ENCODE measurements at places on chromosomes 6 and 20. TPM values are rescaled to one million over a fixed set of nuclear protein-coding genes. Genes with fewer than 3 reads are reported as not detected.

DNA sequence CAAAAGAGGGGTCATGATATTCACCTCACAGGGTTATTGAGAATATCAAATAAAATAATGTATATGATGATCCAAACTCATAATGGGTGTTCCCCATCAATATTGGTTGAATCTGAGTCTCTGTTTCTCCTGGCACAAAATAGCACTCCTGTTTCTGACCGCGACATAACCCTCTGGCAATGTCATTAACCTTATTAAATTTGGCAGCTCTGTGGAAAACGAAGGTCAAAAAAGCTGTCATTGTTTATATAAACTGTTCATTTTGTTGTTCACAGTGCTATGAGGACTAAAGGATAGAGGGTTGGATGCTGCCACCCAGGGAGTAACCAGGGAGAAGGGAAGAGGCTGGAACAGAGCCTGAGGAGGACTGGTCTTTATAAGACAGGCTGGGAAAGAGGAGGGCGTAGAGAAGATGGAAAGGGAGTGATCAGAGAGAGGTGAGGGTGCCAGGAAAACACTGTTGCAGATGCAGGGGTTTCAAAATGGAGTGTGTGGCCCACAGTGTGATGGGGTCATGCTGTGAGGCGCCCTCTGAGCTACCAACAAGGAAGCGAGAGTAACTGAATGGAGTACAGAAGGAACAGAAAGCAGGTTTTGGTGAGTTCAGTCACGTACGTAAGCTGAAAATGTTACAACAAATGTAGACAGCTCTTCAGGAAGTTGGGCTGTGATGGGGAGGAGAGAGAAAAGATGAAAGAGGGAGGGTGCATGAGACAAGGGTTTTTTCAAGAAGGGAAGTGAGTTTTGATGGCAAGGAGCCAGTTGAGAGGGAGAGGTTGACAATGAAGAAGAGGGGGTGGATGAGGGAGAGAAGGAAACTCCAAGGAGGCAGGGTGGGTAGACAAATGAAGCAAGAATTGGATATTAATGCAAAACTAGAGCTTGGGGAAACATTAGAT is 251.6 kb upstream of the TAB2 start:
- H3K27me3 ChIP-seq: no peaks in the 10 kb centered on the region
- H3K36me3 ChIP-seq: no peaks in the 10 kb centered on the region
- DNase-seq: no peak
- peaks cover 9% of the 10 kb centered on the region for H3K4me1 ChIP-seq

DNA sequence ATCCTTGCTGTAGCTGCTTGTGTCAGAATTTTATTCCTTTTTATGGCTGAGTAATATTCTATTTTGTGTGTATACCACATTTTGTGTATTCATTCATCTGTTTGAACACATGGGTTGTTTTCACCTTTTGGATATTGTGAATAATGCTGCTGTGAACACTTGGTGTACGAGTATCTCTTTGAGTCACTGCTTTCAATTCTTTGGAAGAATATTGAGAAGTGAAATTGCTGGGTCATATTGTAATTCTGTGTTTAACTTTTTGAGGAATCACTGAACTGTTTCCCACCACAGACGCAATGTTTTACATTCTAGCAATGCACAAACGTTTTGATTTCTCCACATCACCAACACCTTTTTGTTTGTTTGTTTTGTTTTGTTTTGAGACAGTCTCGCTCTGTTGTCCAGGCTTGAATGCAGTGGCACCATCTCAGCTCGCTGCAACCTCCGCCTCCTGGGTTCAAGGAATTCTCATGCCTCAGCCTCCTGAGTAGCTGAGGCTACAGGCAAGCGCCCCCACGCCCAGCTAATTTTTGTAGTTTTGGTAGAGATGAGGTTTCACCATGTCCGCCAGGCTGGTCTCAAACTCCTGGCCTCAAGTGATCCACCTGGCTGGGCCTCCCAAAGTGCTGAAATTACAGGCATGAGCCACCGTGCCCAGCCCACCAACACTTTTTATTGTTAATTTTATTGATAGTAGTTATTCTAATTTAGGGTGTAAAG is 21.7 kb downstream of the CPXM1 start:
- H3K36me3 ChIP-seq: no peaks in the 10 kb centered on the region
- H3K4me1 ChIP-seq: no peaks in the 10 kb centered on the region
- H3K4me3 ChIP-seq: no peak overlapping the region
- no peak overlapping the region for H3K27ac ChIP-seq

PLCB1 gene
- 72.9 TPM for total RNA-seq

FAM135A gene
- total RNA-seq: 21.2 TPM

DNA sequence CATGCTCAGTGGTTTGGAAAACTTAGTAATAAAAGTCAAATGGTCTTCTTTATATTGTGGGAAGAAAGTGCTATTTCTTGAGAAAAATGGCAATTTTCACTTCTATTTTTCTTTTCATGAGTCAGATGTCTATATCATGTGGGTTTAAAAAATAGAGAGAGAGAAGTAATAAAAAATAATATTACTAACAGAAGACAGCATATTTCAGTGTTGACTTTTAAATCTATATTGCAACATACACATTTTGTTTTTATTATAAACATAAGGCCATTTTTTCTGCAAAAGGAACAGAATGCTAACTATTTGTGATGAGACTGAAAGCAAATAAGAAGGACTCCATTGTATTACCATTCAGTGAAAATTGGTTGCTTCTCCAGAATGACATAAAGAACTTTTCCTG is 135.1 kb upstream of the CNR1 start:
- no peaks in the 10 kb centered on the region for H3K27me3 ChIP-seq
- no peak overlapping the region for H3K4me3 ChIP-seq
- no peak for DNase-seq
- no peaks in the 10 kb centered on the region for H3K36me3 ChIP-seq

PTK6 gene
- total RNA-seq: 0.17 TPM

GRCh38 chr6:109318328-109318876 is 63.9 kb downstream of the CD164 start:
- no peak overlapping the region for H3K27ac ChIP-seq
- H3K4me1 ChIP-seq: no peaks in the 10 kb centered on the region
- H3K27me3 ChIP-seq: no peaks in the 10 kb centered on the region
- no peaks in the 10 kb centered on the region for H3K36me3 ChIP-seq

LIN28B gene
- total RNA-seq: not detected

DNA sequence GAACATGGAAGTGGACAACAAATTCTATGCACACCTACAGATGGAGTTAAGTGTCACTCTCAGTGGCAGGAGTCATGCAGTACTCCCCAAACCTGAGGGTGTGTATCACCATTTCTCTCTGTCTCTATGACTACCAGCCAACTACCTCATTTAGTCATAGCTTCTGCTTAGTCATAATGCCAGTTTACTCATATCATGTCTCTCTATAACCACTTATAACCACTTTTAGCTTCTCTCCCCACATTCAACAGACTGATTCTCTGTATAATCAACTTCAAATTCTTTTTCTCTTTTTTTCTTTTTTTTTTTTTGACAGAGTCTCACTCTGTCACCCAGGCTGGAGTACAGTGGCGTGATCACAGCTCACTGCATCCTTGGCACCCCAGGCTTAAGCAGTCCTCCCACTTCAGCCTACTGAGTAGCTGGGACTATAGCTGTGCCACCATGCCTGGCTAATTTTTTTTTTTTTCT is 13.8 kb upstream of the GTF3C6 start:
- no peak overlapping the region for H3K4me3 ChIP-seq
- H3K27me3 ChIP-seq: no peaks in the 10 kb centered on the region
- DNase-seq: no peak

KCNB1 gene
- total RNA-seq: 54.4 TPM
